ENCODE measurements at places on chromosomes 2 and 18. TPM values are rescaled to one million over a fixed set of nuclear protein-coding genes. Genes with fewer than 3 reads are reported as not detected.

DNA sequence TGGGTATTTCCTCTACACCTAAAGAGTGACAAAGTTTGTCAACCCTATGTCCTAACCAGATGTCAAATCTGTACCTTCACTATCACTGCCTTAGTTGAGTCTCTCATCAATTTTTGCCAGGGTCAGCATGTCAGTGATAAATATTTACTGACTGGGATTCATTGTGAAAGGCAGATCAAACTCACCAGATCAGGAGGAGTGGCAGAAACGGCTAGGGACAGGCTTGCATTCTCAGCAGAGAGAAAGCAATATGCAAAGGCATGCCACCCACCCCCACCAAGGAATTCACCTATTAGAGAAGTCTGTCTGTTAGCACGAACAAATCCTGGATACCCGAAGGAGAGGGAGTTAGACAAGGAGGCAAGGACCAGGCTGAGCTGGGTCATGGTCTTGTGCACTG lies 62.6 kb downstream of the PTPN2 start:
- no peak for DNase-seq

DNA sequence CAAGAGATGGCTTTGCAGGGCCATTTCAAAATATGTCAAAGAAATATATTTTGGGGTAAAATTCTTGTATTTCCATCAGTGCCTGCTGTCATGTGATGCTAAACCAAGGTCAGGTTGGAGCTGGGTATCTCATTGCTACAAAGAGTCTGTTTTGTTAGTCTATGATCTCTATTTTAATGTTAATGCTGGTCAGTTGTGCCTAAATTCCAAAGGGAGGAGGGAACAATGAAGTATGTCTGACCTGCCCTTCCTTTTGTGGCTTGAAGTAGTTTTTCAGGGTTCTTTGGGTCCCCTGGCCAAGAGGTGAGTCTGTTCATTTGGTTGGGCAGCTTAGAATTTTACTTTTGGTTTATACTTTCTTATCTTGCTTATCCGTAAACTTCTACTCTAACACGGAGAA lies 61.6 kb upstream of the DYNAP start:
- no peak for DNase-seq

GRCh38 chr2:218863021-218863520 lies 3.5 kb downstream of the WNT6 start:
- DNase-seq: no peak

DNA sequence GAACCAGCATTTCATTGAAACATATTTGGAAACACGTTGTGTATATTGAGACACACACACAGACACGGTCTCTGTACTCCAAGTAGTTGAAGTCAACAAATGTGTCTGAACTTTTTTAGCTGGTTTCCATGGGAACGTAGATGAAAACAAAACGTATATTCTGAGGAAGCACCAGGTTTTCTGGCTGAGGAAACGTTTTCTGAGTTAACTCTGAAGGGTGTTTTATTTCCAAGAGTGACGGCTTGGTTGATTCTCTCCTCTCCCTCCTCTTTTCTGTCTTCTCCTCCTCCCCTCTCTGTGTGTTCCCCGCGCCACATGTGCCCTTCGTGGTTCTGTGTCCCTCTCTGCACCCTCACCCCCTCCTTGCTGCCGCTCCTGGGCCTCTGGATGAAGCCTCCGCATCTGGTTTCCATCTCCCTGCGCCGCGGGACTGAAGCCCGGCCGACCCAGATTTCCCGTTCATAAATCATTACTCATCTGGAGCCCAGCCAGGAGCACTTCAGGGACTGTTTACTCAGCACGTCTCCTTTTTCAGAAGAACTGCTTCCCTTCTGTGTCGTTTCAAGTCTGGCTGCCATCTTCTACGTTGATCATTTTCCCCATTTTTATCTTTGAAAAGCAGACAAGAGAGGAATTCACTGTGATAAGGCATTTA lies 122.7 kb downstream of the COL6A3 start:
- peak; percentile 100 for DNase-seq

Gene STPG4
- total RNA-seq: not detected

Measured in skin of body (tissue), 3 donors.